Tibial nerve (tissue), 4 donors: ENCODE measurements at places on chromosomes 16 and 17.

GRCh38 chr17:48554412-48555257 lies 9.7 kb upstream of the HOXB2 start:
- DNase-seq = no peak

GRCh38 chr16:65876056-65876408 lies 490.5 kb upstream of the CDH5 start:
- no peak for DNase-seq

- DNase-seq = no peak
Observed at GRCh38 chr16:70689035-70689969, 3.4 kb upstream of the MTSS2 start.

- no peak for DNase-seq
Observed at GRCh38 chr16:64185954-64186353, 935.9 kb downstream of the CDH11 start.

GRCh38 chr17:48457080-48457836 lies 27.2 kb upstream of the SKAP1 start:
- no peak for DNase-seq
